T1000 (cell line): ENCODE measurements at places on chromosomes 5 and 9.

DNA sequence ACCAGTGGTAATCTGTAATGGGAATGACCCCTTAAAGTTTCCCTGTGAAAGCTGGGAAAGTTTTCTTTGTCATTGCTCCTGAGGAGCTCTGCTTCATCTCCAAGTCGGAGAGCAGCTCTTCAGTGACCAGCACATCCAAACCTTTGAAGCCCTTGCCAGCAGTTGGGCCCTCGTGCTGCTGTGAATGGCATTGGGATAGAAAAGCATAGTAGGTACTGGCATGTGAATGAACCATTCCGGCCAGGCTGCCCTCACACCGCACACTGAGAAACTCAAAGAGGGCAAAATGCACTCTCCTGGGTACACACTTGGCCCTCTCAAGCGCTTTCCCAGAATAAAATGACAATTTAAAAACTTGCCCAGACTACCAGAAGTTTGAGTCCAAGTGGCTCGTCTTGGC, 1135.0 kb upstream of the WWC1 start:
- DNase-seq, result no peak

GRCh38 chr9:37798677-37799076, 1.9 kb upstream of the DCAF10 start:
- DNase-seq, result no peak

DNA sequence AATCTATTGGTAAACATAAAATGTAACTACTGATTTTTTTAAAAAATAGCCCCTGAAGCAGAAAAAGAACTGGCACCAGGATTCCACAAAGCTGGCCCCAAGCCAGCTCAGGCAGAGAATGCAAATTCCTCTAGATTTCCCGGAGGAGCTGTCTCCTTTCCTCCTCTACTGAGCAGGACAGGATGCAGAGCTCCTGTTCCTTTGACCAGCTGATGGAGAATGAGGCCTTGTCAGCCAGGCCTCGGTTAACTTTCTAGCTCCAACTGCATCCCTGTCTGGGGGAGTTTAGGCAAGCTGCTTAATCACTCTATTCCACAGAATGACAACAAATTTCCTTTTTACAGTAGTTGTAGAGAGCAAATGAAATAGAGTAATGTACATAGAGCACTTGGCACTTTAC, 155.5 kb downstream of the GNAQ start:
- DNase-seq, result no peak

GRCh38 chr5:63306909-63307308, 655.3 kb downstream of the HTR1A start:
- DNase-seq, result no peak
